Activated gamma-delta T cell treated with anti-CD3 and anti-CD28 coated beads, Interleukin-2, amount 50 U/mL, for 16 hours (primary cell): ENCODE measurements at places on chromosomes 2 and 18.

DNA sequence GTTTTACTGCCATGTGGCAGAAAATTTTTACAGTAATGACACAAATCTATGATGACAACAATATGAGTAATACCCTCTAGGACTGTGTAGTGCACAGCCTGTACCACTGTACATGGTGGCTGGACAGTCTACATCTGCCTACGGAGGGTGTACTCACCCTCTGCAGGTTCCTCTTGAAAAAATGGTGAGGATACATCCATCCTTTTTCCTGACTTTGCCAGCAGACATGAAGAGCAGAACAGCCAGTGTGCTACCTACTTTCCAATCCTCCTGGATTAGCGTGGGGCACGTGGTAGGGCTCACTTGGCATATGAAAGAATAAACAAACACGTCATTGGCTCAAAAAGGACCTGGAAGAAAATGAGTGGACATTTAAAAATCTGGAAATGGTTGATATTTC lies 62.6 kb downstream of the TRPM8 start:
- DNase-seq, result no peak

DNA sequence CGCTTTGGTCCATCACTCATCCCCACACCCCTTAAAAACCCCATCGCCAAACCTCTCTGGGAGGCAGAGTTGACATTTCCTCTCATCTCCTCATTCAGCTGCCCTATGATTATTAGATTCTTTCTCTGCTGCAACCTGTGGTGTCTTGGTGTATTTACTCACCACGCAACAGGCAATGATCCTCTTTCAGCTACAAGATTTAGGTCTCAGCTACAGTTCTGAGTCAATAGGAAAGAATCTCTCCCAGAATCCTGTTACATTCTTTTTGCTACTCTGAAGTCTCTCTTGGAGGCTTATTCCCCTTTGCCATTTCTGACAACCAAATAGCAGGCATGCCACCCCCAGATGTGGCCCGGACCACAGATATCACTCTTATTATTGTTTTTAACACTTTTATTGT lies 468.3 kb upstream of the GYPC start:
- DNase-seq, result no peak

- no peak for DNase-seq
Measured at GRCh38 chr2:191961556-191961955, 114.7 kb upstream of the CAVIN2 start.

GRCh38 chr2:16958266-16958665 lies 292.6 kb upstream of the CYRIA start:
- no peak for DNase-seq

- no peak for DNase-seq
Measured at GRCh38 chr18:13086906-13087305, 95.7 kb downstream of the CEP192 start.

GRCh38 chr2:74836675-74837401 lies 2.9 kb downstream of the HK2 start:
- DNase-seq, result no peak

- no peak for DNase-seq
Measured at GRCh38 chr2:24182507-24182906, 7.7 kb downstream of the FAM228A start.

DNA sequence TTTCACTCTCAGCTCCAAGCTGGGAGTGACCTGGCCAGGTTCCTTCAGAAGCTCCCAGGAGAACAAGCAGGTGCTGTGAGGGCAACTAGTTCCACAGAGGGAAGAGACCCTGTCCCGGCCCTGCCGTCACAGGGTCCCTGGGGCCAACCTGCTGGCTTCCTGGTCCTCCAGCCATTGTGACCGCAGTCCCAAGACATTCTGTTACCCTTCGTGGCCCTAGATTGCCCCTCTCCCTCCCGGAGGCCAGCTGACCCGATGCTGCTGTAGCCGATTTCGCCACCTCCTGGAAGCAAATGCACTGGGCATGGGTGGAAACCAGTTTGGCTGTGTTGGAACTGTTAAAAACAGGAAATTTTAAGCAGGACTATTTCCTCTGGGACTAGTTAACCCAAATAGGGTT lies 55.4 kb downstream of the EPAS1 start:
- no peak for DNase-seq

DNA sequence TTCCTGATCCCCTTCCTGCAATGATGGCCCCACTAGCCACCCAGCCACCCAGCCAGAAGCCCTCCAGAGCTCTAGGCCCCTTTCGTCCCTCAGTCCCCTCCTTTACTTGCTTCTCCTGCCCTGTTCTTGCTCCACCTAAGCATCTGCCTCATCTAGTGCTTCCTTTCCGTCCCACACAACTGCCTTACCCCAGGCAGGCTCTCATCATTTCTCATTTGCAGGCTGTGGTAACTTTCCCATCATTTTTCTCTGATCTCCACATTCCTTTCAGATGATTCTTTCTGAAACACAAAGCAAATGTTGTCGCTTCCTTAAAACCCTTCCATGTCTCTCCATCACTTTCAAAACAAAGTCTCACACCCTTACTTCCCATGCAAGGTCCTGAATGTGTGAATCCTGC lies 459.8 kb downstream of the METTL4 start:
- no peak for DNase-seq

DNA sequence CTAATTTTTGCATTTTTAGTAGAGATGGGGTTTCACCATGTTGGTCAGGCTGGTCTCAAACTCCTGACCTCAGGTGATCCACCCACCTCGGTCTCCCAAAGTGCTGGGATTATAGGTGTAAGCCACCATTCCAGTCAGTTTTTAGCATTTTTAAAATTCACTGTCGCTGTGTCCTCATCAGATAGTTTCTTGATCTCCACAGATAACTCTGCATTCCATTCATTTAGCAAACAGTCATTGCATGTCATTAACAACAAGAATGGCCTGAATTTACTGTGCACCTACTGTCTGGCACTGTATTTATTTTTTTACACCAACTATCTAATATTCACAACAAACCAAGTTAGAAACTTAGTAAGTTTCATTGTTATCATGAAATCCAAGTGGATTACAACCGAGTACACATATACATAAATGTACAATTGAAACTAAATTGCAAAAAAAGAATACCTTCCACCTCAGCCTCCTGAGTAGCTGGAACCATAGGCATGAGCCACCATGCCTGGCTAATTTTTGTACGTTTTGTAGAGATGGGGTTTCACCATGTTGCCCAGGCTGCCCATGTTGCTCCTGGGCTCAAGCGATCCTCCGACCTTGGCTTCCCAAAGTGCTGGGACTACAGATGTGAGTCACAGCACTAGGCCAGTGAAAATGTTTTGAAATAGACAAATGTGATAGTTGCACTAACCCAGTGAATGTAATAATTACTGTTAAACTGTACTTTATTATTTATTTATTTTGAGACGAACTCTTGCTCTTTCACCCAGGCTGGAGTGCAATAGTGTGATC lies 4.3 kb downstream of the MCEE start:
- no peak for DNase-seq

DNA sequence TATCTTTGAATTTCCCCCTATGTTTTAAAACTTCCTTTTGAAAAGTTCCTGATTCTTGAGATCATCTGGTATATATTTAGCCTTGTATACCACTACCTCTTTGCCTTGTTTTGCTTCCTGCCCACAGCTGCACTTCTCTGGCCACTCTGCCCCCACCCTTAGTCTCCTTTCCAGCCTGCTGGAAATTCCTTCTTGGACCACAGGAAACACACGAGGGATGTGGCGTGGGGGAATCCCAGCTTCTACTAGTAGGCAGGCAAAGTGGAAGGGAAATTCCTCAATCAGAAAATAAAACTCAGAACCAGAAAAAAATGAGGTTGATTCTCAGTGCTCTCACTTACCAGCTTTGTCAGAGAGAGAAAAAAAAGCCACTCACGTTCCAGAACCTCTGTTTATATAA lies 13.4 kb downstream of the IL18RAP start:
- DNase-seq, result no peak

DNA sequence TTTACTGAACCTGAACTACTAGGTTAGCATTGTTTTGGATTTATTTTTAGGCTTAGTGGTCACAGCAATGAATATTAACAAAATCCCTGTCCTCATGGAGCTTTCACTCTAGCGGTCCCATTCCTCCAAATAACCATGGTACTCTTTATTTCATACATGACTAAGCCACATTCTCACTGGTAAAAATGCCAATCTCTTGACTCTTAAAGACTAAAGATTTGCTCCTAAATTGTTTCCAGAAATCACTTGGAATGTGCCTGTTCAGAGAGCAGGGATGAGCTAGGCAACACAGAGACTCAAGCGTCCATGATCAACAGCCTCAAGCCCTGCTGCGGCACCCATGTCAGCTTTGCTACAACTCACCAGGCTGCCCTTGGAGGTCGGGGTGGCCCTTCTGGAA lies 13.5 kb downstream of the LMAN1 start:
- DNase-seq, result no peak
